Thyroid gland (tissue), 4 donors: ENCODE measurements at places on chromosomes 5 and 9. TPM values are rescaled to one million over a fixed set of nuclear protein-coding genes. Genes with fewer than 3 reads are reported as not detected.

DNA sequence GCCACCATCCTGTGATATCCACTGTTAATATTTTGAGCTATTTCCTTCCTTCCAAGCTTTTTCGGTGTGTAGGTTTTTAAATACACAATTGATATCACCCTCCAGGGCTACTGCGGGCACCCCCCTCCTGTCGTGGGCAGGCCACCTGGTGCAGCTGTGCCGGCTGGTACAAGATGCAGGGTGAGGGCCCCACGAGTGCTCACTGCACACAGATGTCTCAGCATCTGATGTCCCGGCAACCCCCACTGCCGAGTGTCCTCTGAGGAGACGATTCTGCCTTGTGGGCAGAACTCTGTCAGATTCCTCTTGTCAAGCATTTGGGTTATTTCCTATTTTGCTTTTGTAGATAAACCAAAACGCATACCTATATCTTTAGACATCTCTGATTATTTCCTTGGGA, 25.1 kb downstream of the CACNA1B start:
- DNase-seq = no peak

DNA sequence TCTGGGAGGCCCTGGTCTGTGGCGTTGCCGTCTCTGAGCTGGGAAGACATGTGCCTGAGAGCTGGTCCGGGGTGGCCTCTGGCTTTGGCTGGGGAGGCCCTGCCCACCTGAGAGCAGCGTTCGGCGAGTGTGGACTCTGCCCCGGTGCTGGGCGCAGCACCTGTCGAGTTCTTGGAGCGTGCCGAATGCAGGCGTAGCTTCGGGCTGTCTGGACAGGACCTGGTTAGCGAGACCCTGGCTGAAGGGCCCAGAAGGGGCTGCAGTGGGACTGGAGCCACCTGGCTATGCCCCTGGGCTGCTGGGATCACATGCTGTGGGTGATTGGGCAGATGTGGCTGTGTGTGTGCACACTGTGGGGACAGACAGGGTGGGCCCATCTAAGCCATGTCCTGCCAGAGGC, 56.5 kb downstream of the RXRA start:
- no peak for DNase-seq

GRCh38 chr9:34958411-34958982, 412 bp downstream of the PHF24 start:
- no peak for DNase-seq

The ZBTB26 gene
- total RNA-seq = 12.2 TPM

The DMGDH gene
- total RNA-seq = 13.2 TPM

DNA sequence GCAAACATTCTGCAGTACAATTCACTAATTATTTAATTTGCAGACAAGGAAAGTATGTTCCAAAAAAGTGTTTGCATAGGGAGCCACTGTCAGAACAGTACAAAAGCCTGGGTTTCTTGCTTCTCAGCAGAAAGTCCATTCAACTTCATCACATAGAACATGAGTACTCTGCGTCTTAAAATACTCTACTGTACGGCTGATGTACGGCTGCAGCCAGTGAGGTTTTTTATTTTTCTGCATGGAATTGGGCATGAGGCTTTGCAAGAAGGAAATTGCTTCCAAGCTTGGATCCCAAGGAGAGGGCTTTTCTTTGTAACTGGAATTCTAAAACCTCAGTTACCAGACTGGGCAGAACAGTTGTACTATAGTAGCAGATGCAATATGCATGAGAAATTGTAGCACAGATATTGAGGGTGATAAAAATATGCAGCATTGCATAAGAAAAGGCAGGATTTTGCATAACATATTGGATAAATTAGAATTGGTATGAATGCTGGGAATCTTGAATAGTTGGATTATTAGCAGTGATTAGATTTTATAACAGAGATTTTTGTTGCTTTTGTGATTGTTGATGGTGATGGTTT, 178.1 kb upstream of the CDH9 start:
- DNase-seq = no peak

The IFNA2 gene
- not detected for total RNA-seq

- DNase-seq = no peak
Measured at GRCh38 chr5:109907189-109907588, 217.5 kb downstream of the MAN2A1 start.

GRCh38 chr9:16572005-16572734, 298.3 kb downstream of the BNC2 start:
- DNase-seq = no peak

DNA sequence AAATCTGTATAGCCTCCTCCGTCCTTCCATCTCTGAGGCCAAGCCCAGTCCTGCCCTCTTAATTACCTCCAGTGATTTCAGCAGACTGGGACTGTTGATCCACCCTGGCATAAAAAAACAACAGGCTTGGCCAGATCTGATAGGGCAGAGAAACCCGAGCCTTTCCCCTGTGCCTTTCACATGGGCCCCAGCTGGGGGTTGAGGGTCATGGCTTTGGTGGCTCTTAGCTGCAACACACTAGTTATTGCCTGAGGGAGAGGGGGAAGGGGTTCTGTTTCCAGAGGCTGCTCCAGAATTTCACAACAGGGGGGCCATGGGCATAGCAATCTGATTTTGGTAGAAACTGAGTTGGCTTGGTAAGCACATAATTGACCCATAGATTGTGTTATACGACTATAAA, 21.2 kb upstream of the PANK3 start:
- no peak for DNase-seq

The PCDHA1 gene
- not detected for total RNA-seq
